Stimulated activated CD8-positive, alpha-beta memory T cell treated with anti-CD3 and anti-CD28 coated beads, Interleukin-7, amount 100 ng/mL, for 1 hour (primary cell): ENCODE measurements at places on chromosomes 1 and 21.

DNA sequence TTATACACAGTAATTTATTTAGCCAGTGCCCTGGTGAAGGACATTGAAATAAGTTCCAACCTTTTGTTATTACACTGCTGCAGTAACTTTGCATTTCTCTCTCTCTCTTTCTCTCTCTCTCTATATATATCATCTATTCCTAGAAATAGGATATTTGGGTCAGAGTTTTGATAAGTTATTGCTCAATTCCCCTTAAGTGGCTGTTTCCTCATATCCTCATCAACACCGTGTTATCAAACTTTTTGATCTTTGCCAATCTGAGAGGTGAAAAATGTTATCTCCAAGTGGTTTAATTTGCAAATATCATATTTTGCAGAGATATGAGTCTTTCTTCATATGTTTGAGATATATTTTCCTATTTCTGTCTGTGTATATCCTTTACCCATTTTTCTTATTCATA lies 1.6 kb upstream of the SRSF4 start:
- DNase-seq: no peak

DNA sequence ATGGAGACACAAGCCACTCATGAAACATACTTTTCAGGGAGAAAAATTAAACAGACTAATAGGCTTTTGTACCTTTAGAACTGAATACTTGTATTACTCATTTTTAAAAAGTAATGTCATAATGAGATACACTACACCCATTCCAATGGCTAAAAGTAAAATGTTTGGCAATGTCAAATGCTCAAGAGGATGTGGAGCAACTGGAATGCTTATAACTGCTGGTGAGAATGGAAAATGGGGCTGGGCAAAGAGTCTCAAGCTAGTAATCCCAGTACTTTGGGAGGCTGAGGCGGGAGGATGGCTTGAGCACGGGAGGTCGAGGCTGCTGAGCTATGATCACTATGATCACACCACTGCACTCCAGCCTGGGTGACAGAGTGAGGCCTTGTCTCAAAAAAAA lies 86.3 kb downstream of the NKAIN1 start:
- DNase-seq: no peak

DNA sequence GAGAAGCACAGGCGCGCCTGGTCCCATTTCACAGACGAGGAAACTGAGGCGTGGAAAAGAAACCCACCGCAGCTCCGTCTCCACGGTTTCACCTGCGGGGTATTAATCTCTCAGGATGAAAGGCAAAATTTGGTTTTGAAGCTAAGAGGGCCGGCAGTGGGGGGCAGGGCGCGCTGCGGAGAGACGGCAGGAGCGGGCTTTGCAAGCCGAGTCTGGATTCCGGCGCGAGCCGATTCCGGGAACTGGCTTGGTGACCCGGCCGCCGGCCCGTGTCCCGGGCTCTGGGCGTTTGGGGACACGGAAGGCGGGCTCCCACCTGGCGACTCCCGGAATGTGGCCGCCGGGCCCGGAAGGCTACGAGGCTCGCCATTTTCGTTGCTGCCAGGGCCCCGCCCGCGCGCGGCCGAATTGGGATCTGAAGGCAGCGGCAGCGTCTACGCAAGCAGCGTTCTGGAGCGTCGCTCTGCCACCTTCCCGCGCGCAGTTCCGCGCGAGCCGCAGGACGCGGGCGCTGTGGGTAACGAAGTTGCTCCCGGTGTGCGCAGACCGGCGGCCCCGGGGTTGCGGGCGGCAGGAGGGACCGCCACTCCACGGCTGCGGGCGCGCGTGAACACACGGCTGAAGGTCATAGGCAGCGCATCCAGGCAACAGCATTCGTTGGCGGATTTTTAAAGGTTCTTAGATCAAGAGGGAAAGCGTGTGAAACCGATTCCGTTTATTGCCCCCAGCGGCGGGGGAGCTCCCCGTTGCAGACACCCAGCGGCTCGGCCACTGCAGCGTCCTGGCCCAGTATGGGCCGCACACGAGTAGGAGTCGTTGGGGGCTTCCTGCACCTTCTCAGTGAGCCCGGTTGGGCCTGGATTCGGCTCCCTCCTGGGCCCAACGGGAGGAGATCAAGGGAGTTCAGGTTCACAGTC lies 5.4 kb upstream of the PRDM16 start:
- DNase-seq: no peak

DNA sequence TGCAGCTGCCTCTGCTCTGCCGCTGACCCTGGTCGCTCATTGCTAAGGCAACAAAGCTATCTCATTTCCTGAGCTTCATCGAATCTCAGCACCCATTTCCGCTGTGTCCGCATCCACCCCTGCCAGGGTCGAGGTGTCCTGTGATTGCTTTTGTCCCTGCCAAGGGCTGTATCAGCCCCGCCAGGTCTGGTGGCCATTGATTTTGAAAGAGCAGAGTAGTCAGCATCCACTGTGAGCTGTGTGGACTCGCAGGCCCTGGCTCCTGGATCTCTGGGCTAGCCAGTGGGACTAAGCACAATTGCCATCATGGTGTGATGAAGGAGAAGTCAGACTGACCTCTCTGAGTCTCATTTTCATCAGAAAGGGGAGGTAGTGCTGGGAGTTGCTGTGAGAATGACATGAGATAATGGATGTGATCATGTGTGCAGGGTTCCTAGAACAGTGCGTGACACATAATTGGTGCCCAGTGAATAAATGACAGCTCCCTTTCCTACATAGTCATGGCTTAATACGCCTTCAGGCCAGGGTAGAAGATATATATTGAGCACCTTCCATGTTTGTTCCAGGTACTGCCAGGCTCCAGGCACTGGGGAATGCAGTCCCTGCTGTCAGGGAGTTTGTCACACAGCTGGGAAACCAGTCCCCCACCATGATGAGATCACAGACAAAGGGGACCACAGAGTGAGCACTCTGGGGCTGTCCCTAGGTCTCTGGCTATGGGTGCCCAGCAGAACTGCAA lies 32.1 kb downstream of the NAV1 start:
- DNase-seq: no peak

- no peak for DNase-seq
These were observed 41.0 kb downstream of the KCND3 start for GRCh38 chr1:111948209-111949171.

DNA sequence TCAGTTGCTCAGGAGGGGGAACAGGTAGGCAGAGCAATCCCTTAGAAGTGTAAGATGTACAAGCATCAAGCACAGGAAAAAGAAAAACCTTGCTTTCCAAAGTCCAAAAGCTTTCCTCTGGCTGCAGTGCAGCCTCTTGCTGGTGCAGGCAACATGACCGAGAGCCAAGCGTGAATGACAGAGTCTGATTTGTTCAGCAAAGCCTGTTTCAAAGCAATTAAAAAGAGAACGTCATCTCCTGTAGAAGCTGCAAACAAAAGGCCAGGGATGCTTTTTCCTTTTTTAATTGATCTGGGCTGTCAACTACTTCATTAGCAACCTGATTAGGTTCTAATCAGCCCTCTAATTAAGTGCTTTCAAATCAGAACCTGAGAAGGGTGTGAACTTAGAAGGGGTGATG lies 38.2 kb upstream of the PLA2G2C start:
- no peak for DNase-seq

- DNase-seq: no peak
These were observed 30.5 kb downstream of the RHBG start for GRCh38 chr1:156399355-156400125.

- DNase-seq: no peak
These were observed 21.4 kb downstream of the COL6A1 start for GRCh38 chr21:46002841-46003574.

- no peak for DNase-seq
These were observed 624 bp downstream of the ARHGAP29 start for GRCh38 chr1:94236630-94237290.

DNA sequence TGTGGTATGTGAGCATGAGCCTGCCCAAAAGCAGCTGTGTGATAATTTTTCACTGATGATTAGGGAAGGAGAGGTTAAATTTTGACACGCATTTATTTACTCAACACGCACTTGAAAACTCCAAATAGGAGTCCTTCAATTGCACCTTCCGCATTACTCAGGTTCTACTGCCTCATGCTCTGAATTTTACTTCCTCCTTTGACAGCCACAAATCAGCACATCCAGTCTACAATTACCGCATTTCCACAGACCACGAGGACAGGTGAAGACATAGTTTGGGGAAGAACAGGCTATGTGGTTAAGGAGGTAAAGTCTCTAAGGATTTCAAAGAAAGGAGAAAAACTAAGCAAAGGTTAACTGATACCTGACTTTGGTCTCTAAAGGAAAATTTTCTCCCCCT lies 2.6 kb downstream of the CAPN8 start:
- DNase-seq: no peak

DNA sequence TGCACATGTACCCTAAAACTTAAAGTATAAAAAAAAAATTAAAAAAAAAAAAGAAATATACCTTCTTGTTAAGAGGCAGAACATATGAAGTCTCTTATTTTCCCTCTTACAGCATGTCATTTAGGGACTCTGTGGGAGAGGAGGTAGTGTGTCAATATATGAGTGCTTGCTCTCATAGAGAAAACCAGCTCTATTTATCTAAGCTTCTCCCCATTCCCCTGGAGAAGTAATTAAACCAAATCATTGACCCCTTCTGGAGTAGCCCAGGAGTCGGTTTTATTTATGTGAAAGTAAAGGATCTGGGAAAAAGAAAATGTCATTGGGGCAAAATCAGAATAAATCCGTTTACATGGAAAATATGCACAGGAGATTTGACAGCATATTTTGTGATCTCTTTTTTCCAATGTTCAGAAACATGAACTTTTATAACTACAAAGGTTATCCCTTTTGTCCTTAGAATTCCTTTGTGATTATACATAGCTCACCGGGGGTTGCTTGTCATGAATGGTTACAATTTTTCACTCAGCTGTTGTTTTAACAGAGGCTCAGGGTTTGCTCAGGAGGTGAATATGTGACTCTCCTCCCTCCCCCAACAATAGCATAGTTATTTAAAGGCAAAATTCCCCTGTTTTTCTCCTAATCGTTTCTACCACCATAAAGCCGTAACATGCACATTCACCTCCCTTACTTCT lies 114.5 kb upstream of the C1orf21 start:
- DNase-seq: no peak

DNA sequence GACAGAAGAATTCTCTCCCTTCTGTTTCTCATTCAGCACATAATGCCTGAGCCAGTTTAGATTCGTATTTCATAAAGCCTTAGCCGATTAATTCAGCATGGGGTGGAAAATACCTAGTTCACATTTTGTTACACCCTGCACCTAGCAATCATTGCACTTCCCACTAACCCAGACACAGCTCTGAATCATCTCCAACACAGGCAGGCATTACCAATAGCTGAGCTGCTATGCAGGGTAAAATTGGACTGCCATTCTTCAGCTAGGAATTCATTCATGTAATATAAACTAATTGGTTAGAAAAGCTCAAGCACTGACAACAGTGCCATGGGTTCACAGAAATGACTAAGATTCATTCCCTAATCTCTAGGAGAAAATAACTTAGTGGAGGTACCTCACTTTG lies 26.9 kb upstream of the NKAIN1 start:
- DNase-seq: no peak

- no peak for DNase-seq
These were observed 6.1 kb upstream of the PSMA5 start for GRCh38 chr1:109432336-109432735.

GRCh38 chr1:219555031-219555692 lies 57.7 kb downstream of the ZC3H11B start:
- no peak for DNase-seq

- DNase-seq: no peak
These were observed 187.0 kb downstream of the TPR start for GRCh38 chr1:186188004-186188539.

GRCh38 chr1:21564521-21565095 lies 55.4 kb downstream of the ALPL start:
- no peak for DNase-seq

DNA sequence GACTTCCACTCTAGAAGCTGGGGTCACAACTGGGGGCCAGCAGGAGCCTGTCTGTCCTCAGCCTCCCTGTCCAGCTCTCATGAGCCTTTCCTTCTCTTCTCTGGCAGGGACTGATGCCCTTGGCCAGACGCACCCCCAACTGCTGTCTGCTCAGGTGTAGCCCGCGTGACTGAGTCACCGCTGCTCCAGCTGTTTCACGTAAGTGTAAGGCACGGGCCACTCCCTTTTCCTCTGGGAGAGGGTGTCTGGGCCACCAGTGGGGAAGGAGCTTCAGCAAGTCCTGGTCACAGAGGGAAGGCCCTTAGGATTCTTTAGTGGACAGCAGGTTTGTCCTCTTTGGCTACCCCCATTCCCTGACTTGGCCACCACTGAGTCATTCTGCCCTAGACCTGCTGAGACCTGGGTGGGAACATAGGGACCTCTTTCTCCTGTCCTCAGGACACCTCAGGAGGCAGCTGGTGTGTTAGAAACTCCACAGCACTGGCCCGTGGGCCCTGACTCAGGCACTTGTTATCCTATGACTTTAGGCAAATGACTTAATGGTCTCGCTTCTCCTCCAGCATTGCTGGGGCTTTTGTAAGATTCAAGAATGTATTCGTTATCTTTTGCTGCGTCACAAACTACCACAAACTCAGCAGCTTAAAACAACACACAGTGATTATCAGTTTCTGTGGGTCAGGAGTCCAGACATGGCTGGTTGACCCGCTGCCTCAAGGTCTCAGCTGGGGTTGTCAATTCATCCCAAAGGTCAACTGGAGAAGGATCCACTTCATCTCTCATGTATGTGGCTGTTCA lies 64.8 kb downstream of the FAM163A start:
- DNase-seq: no peak

GRCh38 chr1:86100401-86100800 lies 56.2 kb downstream of the COL24A1 start:
- no peak for DNase-seq

DNA sequence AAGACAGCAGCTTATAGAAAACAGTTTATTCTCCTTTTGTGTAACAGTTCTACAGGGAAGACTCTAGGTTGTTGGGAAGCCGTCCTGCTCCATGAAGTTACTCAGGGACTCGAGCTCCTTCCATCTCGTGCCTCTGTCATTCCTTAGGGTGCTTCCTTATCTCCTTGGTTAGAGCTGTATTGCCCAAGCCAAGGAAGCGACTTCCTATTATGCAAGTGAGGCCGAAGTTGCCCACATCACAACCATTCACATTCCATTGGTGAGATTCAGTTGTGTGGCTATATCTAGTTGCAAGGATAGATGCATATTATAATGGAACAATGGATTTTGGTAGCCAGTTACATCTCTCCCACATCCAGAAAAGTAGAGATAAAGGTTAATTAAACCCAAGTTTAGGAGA lies 9.0 kb downstream of the GSTM5 start:
- no peak for DNase-seq

DNA sequence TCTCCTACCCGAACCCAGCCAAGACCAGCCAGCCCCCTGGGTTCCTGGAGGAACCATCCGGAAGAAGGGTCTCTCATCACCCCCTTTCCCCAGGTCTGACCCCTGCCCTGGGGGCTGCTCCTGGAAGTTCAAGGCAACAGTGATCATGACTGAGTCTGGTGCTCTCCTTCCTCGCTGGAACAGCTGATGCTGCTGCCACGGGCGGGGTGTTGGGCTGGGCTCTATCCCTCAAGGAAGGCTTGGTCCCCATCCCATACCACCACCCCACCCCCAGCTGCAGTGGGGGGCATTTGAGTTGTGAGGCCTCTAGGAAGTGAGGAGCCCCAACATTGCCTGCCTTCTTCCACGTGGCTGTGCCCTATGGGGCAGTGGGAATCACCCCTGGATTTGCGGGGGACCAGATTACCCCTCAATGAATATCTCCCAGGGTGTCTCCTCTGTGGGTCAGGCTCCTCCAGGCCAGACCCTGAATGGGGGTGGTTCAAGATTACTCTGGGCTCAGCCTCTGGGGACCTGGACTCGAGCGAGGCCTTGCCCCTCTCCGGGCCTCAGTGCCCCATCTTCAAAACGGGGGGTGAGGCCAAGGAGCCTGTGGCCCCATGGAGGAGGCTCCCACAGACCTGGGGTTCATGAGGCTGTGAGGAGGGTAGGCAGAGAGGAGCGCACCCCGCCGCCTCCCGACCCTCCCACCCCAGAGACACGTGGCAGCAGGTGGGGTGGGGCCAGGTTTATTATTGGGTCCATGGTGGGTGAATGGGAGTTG lies 2.8 kb downstream of the MASP2 start:
- DNase-seq: no peak
